ENCODE measurements at places on chromosomes 16 and 17. TPM values are rescaled to one million over a fixed set of nuclear protein-coding genes. Genes with fewer than 3 reads are reported as not detected.

The EVI2B gene
- polyA plus RNA-seq = not detected

The CDH16 gene
- polyA plus RNA-seq = not detected

The CCL4 gene
- polyA plus RNA-seq = not detected

The TRPV2 gene
- polyA plus RNA-seq = not detected

The ITGAX gene
- polyA plus RNA-seq = 0.28 TPM

The TNFRSF17 gene
- polyA plus RNA-seq = 15.0 TPM

The TNP2 gene
- polyA plus RNA-seq = not detected

The QPRT gene
- 1.3 TPM for polyA plus RNA-seq

The HES7 gene
- polyA plus RNA-seq = not detected

The MYH13 gene
- not detected for polyA plus RNA-seq

The KRTAP3-2 gene
- polyA plus RNA-seq = not detected

The CHST5 gene
- polyA plus RNA-seq = 0.14 TPM

The TNFRSF13B gene
- polyA plus RNA-seq = not detected

The PIMREG gene
- polyA plus RNA-seq = 5.1 TPM

The TEX19 gene
- polyA plus RNA-seq = not detected

The OTOA gene
- not detected for polyA plus RNA-seq

The NPIPB2 gene
- not detected for polyA plus RNA-seq

The KRTAP4-9 gene
- not detected for polyA plus RNA-seq

The EVPL gene
- 0.39 TPM for polyA plus RNA-seq

The DPEP2 gene
- polyA plus RNA-seq = not detected

The NAT9 gene
- 6.0 TPM for polyA plus RNA-seq

The NTN1 gene
- 0.04 TPM for polyA plus RNA-seq

The SLC35G6 gene
- not detected for polyA plus RNA-seq

The PERCC1 gene
- not detected for polyA plus RNA-seq

The PHAF1 gene
- 4.7 TPM for polyA plus RNA-seq

The KCTD19 gene
- polyA plus RNA-seq = not detected

The CFAP119 gene
- 6.6 TPM for polyA plus RNA-seq

The GRAP gene
- polyA plus RNA-seq = not detected

The TAT gene
- polyA plus RNA-seq = not detected

The CCL16 gene
- not detected for polyA plus RNA-seq

The SRR gene
- polyA plus RNA-seq = 44.1 TPM

The MPO gene
- polyA plus RNA-seq = 0.52 TPM

The HOXB5 gene
- not detected for polyA plus RNA-seq

The KLHL10 gene
- polyA plus RNA-seq = not detected
